Hematopoietic multipotent progenitor cell treated with erythropoietin and hydrocortisone succinate and interleukin-3 and kit ligand, for 8 days (in vitro differentiated cells): ENCODE measurements at places on chromosomes 7 and 10.

- DNase-seq: no peak
Measured at GRCh38 chr7:132138817-132139216, 437.5 kb downstream of the PLXNA4 start.

DNA sequence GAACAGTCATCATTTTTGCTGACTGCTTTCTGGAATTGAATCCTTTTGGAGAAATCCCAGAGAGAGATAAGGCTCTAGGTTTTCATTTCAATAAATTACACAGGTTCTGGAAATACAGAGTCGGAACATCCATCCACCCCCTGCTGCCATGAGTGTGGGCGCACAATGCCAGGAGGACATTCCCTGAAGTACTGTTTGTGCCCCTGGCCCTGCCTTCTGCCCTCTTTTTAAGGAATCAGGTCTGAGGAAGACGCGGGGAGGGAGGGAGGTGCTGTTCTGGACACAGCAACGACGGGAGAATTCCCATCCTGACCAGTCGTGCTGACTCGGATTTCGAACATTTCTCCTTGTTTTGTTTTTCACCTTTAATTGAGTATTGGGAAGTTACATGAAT is 69.0 kb downstream of the SEC61G start:
- no peak for DNase-seq

DNA sequence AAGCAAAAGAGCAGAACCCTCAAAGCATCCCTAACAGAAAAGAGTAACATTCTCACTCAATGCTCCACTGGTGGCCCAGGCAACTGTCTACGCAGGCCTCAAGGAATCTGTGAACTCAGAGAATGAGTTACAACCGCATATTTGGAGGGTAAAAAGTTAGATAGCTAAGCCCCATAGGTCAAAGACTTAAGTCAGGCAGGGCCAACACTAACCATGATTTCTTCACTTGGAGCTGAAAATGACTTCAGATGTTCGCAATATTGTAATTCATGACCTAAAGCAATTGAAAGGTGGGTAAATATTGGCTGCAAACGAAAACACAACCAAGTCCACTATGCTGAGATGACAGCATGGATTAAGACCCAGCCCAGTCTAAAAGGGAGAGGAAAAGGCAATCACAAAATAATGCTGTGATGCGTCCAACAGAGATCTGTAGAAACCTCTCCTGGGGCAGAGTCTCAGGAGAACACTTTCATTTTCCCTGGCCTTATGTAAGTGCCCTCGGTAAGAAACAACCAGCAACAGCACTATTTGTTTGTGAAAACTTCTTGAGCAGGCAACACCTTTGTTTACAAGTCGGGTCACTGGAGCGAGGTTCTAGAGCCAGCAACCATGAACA is 176.5 kb downstream of the TNS3 start:
- DNase-seq: no peak

GRCh38 chr7:360454-361100 is 70.6 kb downstream of the FOXL3 start:
- DNase-seq: no peak

DNA sequence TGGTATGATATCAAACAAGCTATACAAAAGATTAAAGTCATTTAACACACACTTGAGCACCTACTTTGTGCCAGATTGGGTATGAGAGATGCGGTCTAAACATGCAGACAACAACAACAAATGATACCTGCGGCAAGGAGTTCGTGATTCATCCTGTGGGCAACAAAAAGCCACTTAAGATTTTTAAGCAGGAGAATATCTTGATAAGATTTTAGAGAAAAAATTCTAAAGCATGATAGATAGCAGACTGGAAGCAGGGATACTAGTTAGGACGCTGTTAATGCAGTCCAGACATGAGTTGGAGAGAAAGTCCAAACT is 1.6 kb upstream of the KBTBD2 start:
- no peak for DNase-seq

DNA sequence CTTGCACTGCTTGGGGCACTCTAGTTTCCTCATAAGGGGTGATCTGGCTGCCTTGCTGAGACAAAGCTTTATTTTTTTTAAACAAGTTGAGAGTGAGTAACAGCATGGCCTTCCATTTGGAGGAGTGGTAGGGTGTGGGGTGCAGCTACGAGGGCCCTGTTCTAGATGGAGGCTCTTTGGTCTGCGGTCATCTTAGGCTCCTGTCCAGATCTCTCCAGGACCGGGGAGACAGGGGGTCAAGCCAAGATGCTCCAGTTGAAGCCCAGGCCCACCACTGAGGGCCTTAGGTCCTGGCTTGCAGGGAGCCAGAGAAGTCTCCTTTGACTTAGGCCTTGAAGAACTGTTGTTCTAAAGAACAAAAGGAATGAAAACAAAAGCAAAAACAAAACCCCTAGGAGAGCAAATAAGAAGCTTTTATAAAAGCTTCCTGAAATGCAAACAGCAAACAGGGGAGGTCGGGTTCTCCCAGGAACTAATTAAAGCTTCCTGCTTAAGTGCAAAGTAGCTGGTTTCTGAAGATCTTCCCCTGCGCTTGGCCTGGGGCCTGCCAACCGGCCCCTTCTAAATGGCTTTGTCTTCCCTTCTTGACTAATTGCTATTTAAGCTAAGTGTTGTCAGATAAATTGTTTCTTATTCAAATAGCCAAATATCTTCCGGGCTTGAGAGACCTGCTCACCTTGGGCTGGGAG is 259.2 kb downstream of the GLRX3 start:
- DNase-seq: no peak

DNA sequence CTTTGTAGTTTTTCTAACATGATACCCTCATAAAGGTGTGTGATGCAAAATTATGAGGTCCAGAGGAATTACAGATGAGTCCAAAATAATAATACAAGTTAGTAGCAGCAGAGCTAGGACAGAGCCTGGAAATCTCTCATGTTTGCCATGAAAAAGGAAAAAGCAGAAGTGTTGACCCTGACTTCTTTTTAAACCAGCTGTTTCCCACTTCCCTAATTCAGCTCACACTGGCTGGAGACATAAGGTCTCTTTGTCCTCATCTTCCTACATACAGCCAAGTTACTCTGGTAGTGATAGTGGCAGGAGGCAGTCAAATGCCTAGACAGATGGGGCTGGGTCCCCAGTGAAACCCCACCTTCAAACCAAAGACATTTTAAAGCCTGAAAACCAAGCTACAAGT is 269.2 kb downstream of the C7orf25 start:
- no peak for DNase-seq

- DNase-seq: no peak
Measured at GRCh38 chr10:126147866-126148587, 240.2 kb downstream of the ADAM12 start.

DNA sequence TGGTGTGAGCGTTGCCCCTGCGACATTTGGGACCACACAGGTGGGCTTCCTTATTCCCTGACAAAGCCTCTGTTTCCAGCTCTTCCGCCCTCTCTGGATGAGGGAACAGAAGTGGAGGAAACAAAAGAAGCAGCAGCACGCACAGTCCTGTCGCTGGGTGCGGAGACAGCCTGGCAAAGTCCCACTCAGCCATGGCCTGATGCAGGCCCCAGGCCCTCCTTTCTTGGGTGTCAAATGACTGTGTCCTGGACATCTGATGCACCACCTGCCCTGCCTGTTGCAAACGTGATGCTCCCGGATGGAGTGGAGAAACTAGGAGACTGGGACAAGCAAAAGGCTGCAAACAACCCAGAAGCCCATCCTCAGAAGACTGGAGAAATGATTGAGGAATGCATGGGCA is 20.7 kb downstream of the ZMIZ2 start:
- DNase-seq: no peak

DNA sequence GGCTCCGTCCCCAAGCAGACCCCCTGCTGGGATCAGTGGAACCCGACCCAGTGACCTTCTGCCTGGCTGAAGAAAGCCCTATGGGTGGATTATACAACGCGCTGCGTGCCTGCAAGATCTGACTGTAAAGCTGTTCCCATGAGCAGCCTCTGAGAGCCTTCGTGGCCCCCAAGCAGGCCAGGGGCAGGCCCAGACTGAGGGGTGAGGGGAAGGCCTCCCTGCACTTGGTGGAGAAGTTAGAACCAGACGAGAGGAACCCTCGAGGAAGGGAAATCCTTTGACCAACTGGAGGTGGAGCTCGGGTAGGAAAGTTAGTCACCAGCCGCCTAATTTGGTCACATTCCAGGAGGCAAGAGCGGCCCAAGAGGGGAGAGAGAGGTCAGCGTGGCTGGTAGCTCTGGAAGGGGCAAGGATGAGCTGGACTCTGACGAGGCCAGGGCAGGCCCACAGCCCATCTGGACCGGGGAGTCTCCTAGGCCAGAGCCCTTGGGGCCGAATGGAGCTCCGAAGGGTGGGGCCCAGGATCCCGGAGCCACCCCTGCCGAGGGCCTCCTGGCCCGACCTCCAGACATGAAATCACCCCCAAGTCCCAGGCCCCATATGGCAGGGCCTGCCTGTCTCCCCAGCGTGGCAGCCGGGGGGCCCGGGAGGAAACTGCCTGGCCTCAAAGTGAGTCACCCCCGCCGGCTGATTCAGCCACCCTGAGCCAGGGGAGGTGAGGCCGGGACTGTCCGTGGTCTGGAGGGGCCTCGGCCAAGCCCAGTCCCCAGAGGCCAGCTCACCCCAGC is 23.3 kb upstream of the PDGFA start:
- DNase-seq: no peak

DNA sequence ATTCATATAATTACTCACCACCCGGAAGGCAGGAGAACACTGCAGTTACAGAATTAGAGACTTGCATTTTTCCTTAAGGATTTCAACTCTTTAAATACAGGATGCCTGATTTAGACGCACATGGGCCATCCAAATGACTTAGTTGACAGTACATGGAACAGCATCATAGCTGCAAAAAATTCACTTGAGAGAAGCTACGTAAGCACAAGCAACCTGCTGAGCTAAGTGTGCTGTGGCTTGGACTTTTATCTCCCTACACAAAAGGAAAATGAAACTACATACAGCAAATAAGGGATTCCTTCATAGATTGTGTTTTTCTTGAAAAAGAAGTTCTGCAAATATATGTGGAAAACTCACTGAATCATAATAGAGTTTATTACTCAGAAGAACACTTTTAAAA is 152.6 kb downstream of the POU6F2 start:
- no peak for DNase-seq

GRCh38 chr10:21015851-21016250 is 118.7 kb upstream of the NEBL start:
- DNase-seq: no peak

GRCh38 chr10:105605104-105605503 is 964.0 kb downstream of the SORCS3 start:
- DNase-seq: no peak

GRCh38 chr10:43089519-43089918 is 12.7 kb downstream of the RET start:
- DNase-seq: no peak

- DNase-seq: no peak
Measured at GRCh38 chr7:133059263-133059662, 22.6 kb downstream of the CHCHD3 start.

DNA sequence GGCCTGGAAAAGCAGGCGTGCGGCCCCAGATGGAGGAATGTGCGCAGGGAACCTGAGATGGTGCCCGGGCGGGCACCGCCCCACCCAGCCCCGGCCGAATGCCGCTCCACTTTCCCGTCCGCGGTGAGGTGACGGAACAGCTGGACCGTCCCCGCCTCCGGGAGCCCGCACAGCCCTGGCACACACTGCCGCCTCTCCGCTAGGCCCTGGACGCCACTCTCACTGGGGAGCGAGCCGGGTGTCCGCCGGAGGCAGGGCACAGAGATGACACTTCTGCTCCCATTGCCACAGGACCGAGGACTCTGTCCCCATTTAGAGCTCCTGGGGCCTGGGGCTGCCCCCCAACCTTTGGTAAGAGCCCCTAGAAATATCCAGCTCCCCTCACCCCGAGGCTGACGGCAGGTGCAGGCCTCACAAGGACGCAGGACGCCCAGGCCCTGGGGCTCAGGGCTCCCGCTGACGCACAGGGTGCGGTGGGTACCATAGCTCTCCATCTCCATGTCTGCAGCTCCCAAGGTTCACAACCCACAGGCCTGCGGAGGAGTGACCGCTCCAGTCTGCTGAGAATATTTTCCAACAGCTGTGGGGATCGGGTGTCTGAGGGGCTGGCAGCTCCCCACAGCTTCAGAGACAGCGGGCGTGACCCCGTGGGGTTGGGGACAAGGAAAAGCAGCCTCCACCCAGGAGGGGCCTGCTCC is 52.2 kb upstream of the PDGFA start:
- no peak for DNase-seq

DNA sequence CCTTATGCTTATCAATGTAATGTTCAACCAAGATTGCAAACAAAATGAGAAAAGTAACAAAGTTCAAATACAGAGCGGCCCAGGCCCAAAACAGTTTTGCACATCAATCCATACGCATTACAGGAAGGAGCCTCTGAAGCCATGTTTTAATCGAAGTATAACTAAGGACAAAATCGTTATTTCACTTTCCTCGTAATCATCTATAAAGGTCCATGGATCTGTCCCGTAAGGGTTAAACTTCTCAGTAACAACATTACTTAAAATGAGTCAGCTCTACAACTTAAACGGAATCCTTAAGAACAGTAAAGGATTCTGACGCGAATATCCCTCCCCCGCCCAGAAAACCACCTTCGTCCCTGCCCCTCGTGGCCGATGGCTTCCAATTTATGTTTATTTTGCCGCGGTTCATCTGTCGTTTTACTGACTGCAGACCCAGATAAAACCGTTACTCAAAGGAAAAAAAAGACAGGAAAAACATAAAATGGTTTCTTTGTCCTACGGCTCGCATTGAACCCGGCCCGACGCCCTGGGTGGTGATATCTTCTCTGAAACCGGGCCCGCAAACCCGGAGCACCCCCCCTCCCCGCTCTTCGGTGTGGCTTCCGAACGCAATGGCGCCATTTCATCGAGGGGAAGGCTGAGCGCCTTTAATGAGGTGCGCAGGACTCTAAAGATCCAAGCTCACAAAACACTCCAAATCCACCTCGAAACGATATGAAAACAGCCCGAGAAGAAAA is 1.1 kb downstream of the HNRNPA2B1 start:
- peak; percentile 80 for DNase-seq

- DNase-seq: no peak
Measured at GRCh38 chr10:11148142-11149028, 130.7 kb downstream of the CELF2 start.

DNA sequence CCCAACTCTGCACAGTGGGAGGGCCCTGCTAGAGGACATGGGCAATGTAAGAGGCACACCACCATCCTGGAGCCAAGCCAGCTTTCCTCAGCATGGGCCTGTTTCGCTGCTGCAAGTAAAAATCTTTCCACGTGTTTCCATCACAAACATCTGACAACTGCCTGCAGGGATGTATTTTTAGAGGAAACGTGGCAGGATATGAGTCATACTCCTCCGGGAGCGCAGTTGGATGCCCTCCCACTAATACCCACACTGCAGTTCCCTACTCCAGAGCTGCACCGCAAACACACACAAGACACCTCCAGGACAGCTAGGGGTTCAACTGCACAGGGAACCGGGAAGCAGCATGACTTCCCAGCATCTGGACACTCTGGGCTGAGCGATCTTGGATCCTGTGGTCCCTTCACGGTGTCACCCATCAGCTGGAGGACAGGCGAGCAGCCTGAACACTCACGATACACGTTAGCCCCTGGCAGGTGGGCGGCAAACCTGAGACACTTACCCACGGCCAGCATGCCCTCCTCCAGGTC is 26.1 kb downstream of the PLAC9 start:
- DNase-seq: peak; percentile 51

DNA sequence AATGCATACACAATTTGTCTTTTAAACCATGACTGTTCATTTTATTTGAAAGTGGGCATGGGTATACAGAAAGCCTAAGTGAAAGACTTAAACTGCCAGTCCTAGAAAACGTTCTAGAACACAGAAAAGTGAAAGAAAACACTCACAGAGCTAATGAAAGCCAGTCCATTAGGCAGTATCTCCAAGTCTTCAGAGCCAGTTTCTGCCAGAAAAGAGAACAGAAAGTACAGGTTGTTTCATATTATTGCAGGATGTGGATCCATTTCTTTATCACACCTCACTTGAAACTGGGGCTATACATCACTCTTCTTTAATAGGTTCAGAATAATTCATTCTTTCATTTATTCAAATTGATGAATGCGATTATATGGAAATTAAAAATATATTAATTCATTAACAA is 7.7 kb downstream of the PON1 start:
- no peak for DNase-seq
